ENCODE measurements at places on chromosomes 4 and X.
A peak's percentile ranks its signal among the peaks of the same experiment; 100 is the strongest.

DNA sequence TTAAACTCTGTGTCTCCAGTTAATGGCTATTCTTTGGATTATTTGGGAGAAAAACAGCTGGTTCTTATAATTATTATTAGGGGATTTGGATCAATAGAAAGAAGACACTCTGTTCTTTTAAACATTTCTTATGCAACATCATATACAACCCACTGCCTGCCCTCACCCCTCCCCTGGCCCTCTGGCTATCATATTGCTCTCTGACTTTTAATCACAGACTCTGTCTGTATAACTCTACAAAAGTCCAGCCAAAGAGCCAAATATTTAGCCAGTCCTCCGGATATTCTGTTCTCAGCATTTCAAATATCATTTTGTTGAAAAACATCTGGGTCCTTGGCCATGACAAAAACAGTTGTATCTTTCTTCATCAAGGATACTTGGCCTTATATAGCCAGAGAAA, 19.0 kb upstream of the PACRGL start:
- no peak for DNase-seq

DNA sequence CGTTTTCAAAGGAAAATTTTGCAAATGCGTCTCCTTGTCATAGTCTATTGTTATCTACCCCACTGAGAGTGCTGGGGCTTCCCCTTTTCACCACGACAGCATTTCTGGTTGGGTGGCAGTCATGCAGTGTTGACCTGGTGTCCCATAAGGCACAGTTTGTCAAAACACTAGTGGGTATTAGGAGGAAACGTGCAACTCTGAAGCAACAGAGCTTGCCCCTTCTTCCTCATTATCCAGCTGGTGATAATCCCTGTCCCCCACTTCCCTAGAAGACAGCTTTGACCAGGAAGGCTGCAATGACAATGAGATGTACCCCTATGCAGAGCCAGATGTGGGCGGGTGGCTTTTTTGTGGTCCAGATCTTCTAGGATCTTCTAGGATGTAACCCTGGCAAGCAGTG, 1.8 kb downstream of the TBC1D1 start:
- no peak for DNase-seq

DNA sequence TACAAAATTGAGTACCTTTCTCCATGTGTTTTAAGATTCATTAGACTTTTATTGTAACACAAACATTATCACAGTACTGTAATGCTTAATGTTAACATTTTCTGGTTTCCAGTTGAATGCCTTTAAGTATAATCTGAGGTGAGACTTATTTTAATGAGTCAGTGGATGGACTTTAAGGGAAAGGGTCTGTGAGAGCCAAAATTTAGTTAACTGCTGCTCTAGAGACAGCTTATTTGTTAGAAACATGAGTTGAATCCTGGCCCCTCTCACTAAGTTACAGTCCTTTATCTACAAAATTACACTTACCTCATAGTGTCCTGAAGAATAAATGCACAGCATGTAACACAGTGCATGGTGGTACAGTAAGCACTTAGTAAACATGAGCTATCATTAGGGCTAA, 66.0 kb downstream of the PGRMC2 start:
- no peak for DNase-seq

DNA sequence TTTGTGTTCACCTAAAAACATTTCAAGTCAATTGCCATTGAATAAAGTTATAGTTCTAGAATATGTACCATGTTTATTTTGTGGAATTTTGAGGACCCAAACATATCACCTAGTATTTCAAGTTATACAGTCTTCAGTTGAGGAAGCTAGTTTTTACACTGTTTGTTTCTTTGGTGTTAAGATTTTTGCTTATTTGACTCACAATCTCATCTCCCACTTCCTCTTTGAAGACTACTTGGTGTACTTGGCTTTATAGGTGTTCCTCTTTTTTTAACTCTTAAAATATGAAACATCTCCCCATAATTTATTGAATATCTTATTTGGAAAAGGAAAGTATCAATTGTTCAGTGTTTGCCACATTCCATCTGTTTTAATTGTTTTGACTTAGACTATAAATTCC, 675.4 kb downstream of the RAPGEF2 start:
- no peak for DNase-seq

- no peak for DNase-seq
Observed at GRCh38 chr4:4339504-4340085, 47.3 kb upstream of the NSG1 start.

- no peak for DNase-seq
Observed at GRCh38 chr4:6887591-6888371, 21.8 kb upstream of the TBC1D14 start.

GRCh38 chrX:40156470-40157227, 58.9 kb upstream of the BCOR start:
- DNase-seq: no peak

GRCh38 chr4:184383497-184384055, 90.8 kb downstream of the IRF2 start:
- DNase-seq: peak; percentile 71

DNA sequence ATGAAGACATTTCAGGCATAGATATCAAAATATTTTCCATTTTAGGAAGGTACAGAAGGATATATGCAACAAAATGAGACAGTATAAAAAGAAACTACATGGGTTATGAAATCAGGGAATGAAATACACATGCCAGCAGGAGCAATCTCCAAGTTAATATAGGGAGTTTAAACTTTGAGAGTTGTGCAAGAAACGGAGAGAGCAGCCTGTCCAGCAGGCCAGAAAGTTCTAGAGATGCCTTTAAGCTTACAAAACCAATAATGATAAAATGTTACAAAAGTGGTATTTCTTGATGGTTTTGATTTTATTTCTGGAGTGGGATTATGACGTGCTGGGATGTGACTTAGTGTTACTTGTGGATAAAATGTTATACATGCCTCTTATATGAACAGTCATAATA, 2047.9 kb downstream of the ARAP2 start:
- no peak for DNase-seq

- DNase-seq: no peak
Observed at GRCh38 chr4:99379571-99379970, 27.0 kb upstream of the ADH1C start.

GRCh38 chr4:7676398-7676922, 241.7 kb upstream of the PSAPL1 start:
- DNase-seq: no peak

GRCh38 chr4:182600093-182600492, 317.1 kb downstream of the DCTD start:
- no peak for DNase-seq

- peak; percentile 21 for DNase-seq
Observed at GRCh38 chrX:13376857-13377549, 57.1 kb upstream of the ATXN3L start.

DNA sequence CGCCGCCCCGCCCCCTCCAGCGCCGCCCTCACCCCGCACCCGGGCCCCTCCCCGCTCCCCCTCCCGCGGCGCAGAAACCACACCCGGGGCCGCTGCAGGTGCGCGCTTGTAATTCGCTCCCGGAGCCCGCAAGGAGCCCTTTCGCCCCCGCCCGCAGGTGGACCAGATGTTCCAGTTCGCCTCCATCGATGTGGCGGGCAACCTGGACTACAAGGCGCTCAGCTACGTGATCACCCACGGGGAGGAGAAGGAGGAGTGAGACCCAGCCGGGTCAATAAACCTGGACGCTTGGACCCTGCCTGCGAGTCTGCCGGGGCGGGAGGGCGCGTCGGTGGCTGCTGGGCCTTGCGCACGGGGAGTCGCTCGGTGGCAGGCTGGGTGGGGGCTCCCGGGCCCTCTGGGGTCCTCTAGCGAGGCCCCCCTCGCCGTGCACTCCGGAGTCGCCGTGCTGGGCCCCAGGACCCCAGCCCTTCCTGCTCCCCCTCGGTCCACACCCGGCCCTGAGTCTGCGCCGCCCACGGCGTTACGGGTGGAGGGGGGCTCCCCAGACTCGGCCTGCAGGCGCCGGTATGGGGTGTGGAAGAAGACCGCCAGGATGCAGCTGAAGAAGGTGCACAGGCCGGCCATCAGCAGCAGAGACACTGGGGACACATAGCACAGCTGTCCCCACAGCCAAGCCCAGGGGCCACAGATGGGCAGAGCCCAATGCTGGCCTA, 7.1 kb downstream of the SLC49A3 start:
- no peak for DNase-seq

GRCh38 chr4:144583658-144584057, 62.3 kb upstream of the HHIP start:
- no peak for DNase-seq

- no peak for DNase-seq
Observed at GRCh38 chr4:88166608-88167007, 8.2 kb upstream of the ABCG2 start.

DNA sequence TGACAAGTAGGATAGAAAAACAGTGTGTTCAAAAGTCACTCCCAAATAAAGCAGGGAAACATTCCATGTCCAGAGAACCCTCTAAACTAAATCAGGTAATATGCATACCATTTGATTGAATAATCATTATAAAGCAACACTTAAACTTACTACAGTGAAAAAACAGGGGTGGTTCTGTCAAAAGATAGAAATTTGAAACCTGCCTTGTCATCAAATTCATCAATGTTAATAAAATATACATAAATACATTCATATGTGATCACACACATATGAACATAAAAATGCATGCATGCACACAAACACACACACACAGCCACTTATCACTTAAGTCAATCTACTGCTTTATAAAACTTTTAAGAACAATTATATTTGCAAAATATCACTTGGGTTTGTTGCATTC, 485.8 kb upstream of the TECRL start:
- no peak for DNase-seq

DNA sequence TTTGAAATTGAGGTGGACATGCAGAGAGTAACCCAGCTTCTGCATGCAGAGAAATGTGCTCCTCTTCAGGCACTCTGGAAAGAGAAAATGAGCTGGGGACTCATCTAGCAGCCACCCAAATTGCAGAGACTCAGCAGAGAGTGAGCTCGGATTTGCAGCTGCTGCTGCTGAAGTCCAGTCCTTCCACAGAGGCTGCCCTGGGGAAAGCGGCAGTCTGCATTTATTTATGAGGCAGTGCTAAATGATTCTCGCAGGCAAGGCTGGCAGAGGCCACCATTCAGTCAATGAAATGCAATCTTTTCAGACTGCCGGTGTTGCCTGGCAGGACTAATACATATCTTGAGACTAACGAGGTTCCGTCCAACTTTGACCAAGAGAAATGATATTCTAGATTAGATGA, 404.8 kb downstream of the NLGN4X start:
- DNase-seq: no peak

GRCh38 chr4:172207258-172207657, 394.1 kb downstream of the GALNTL6 start:
- DNase-seq: no peak

GRCh38 chrX:6228720-6229119, at the start of gene NLGN4X:
NLGN4X (minus strand) TSS chrX:6228867; CDS start chrX:6151466, 77,401 bp downstream.
- no peak for DNase-seq

DNA sequence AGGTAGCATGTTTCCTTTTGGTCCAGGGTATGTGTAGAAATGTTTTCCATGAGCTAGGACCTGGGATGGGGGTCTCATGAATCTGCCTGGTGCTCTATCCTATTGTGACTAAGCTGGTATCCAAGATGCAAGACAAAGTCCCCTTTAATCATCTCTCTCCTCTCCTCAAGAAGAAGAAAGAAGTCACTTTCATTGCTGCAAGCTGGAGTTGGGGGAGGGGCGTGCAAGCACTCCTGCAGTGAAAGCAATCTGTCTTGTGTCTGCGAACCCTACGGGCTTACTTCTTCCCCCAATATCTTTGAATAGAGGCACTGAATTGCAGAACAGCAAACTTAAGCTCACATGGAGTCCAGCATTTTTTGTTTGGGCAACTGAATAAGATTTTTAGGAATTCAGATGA, 27.2 kb upstream of the GRPR start:
- DNase-seq: no peak

DNA sequence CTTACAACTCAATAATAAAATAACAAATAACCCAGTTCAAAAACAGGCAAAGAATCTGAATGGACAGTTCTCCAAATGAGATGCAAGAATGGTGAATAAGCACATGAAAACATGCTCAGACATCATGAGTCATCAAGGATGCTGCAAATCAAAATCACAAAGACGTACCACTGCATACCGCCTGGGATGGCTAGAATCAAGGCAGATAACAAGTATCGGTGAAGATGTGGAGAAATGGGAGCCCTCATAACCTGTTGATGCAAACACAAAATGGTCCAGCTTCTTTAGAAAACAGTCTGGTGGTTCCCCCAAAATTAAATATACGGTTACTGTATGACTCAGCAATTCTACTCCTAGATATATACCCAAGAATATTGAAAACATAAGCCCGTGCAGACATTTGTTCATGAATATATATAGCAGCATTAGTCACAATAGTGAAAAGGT, 32.5 kb downstream of the AKAP4 start:
- no peak for DNase-seq

DNA sequence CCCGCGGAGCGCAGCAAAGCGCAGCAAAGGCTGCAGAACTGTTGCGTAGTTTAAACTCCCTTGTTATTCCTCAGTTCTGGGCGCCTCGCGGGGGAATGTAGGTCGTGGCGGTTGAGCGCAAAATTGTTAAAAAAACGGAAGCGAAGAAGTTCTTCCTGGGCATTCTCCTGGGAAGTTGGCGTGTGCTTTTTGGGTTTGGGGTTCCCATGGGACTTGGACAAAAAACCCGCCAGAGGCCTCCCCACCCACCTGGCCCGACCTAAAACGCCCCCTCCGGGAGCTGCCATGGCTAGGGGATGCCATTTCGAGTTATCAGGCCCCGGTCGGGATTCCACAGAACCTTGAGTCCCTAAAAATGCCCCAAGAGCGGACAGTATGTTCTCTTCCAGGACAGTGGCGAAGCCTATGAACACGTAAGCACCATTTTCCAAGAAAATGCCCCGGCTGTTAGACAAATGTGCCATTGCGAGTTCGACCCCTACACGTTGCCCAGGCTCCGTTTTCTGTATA, 8.9 kb downstream of the ZIC3 start:
- no peak for DNase-seq

- DNase-seq: peak; percentile 69
Observed at GRCh38 chrX:118839334-118839958, 15.8 kb downstream of the ZCCHC12 start.

GRCh38 chr4:118760092-118760491, 74.9 kb downstream of the METTL14 start:
- DNase-seq: no peak

DNA sequence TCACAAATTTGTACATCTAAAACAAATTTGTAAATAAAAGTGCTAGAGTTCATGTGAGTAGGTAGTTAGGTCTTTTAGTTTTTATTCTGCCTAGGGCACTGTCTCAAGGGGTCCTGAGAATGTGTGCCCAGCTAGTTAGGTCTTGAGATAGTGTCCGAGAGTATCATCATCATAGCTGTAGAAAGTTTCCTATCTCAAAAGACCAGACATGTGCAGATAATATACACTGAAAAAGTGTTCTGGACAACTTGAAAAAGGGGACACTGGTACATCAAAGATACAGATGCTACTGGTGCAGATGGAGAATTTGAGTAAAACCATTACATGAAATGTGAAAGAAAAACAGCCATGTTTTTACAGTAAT, 1.8 kb upstream of the ZCCHC4 start:
- DNase-seq: no peak
